ENCODE measurements at places on chromosomes 16 and 17. TPM values are rescaled to one million over a fixed set of nuclear protein-coding genes. Genes with fewer than 3 reads are reported as not detected.

DNA sequence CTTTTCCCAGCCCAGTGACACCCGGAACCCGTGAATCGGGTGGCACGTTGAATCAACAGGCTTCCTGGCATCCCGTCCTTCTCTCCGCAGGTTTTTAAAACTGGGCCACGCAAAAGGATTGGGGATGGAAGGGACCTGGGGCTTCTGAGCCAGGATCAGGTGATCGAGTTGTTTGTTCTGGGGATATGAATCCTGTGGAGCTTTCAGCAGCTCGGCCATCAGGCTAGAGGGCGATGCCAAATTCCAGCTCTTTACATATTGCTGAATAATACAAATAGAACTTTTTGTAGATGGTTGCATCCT is 473 bp downstream of the SUPT6H start:
- DNase-seq: no peak
- H3K36me3 ChIP-seq: peaks cover 31% of the 10 kb centered on the region
- peak overlapping the region; percentile 93 for H3K27ac ChIP-seq
- H3K4me1 ChIP-seq: peaks cover 34% of the 10 kb centered on the region
- H3K4me3 ChIP-seq: peak overlapping the region; percentile 62
- no peaks in the 10 kb centered on the region for H3K27me3 ChIP-seq

GRCh38 chr16:3716831-3717234 is 491 bp downstream of the TRAP1 start:
- peaks cover 4% of the 10 kb centered on the region for H3K4me1 ChIP-seq
- H3K27ac ChIP-seq: peak overlapping the region; percentile 85
- H3K4me3 ChIP-seq: peak overlapping the region; percentile 77
- no peaks in the 10 kb centered on the region for H3K36me3 ChIP-seq
- no peak for DNase-seq

GRCh38 chr16:53837426-53837825 is 133.5 kb downstream of the FTO start:
- H3K36me3 ChIP-seq: no peaks in the 10 kb centered on the region
- no peak for DNase-seq
- no peak overlapping the region for H3K4me3 ChIP-seq
- H3K27me3 ChIP-seq: no peaks in the 10 kb centered on the region

GRCh38 chr17:61461967-61462718 is 9.9 kb downstream of the TBX4 start:
- H3K27ac ChIP-seq: no peak overlapping the region
- peak overlapping the region; percentile 12 for H3K4me3 ChIP-seq
- DNase-seq: peak; percentile 56
- peaks cover 20% of the 10 kb centered on the region for H3K4me1 ChIP-seq

GRCh38 chr17:64099543-64099942 is 30.4 kb downstream of the ERN1 start:
- H3K27ac ChIP-seq: no peak overlapping the region
- no peaks in the 10 kb centered on the region for H3K27me3 ChIP-seq
- no peak for DNase-seq
- no peaks in the 10 kb centered on the region for H3K4me1 ChIP-seq

DNA sequence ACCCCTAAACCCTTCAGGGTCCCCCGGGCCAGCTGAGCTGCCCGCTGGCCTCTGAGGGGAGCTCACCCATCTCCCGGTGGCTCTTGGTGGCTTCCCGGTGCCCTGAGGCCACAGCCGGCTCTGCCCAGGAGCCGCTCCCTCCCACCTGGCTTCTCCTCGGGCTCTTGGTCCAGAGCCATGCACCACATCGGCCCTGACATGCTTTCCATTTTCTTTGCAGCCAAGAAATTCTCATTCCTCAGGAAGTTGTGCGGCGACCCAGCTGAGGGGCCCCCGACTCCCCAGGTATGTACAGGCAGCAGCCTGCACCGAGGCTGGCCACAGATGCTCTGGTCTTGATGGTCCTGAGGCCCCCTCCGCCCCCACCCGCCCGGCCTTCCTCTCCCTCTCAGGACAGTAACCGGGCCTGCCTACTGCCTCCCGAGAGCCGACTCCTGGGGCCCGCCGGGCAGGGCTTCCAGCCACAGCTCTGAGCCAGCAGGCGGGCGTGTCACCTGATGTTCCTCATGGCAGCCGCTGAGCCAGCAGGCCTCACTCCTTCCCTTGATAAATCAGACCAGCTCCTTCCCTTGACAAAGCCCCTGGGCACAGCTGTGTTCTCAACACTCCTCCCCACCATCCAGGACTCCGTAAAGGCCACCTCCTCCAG is 28.4 kb upstream of the ZFPM1 start:
- no peaks in the 10 kb centered on the region for H3K4me1 ChIP-seq
- no peak for DNase-seq
- no peaks in the 10 kb centered on the region for H3K27me3 ChIP-seq
- no peak overlapping the region for H3K27ac ChIP-seq

Gene PPM1D
- 13.8 TPM for total RNA-seq

Data from sigmoid colon (tissue), 7 donors.